ENCODE measurements at places on chromosomes 16 and 17. TPM values are rescaled to one million over a fixed set of nuclear protein-coding genes. Genes with fewer than 3 reads are reported as not detected.

DNA sequence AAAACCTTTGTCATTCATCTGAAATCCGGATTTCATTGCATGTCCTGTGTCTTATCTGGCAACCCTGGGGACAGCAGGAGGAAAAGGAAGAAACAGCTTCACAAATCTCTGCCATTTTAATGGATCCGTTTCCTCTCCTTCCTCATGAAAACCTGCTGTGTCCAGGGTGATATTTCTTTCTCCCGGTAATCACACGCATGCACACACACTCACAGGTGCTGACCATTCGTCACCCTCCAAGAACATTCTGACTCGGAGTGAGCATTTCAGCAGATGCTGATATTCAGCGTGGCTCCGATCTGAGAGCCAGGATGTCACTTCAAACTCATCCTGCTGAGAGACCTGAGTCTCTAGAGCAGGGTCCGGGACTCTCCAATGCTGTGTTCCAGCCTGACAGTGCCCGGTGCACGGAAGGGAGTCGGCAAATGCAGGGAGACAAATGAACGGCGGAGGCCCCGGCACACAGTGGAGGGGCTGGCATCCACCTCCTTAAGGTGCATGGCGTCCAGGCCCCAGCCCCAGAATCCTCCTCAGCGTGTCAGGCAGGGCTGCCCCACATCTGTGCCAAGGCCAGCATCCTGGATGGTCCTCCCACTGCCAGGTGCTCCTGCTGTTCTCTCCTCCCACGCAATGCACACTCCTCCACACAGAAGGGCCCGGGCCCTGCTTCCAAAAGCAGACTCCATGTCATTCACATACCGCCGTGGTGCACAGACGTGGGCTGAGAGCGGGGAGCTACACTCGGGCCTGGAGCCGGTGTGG, 70.7 kb downstream of the RBFOX3 start:
- DNase-seq: no peak

DNA sequence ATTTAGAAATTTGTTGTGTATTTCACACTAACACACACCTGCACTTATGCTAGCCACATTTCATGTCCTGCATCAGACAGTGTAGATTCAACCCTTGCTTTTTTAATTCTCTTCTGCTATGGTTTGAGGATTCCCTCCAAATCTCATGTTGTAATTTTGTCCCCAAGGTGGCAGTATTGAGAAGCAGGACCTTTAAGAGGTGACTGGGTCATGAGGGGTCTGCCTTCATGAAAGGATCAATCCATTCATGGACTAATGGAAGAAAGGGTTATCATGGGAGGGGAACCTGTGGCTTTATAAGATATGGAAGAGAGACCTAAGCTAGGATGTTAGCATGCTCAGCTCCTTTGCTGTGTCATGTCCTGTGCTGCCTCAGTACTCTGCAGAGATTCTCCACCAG, 1032.2 kb downstream of the CDH11 start:
- DNase-seq: no peak

- DNase-seq: no peak
Measured at GRCh38 chr17:65103896-65104295, 33.3 kb upstream of the RGS9 start.

GRCh38 chr16:13521356-13521755, 398.6 kb upstream of the ERCC4 start:
- no peak for DNase-seq

GRCh38 chr16:52227851-52228250, 319.1 kb downstream of the TOX3 start:
- DNase-seq: no peak

Gene IL34
- 5.4 TPM for total RNA-seq

Gene EPN3
- 4.9 TPM for total RNA-seq

Gene CSH2
- total RNA-seq: 0.47 TPM

Gene PYDC1
- total RNA-seq: not detected

Gene KRTAP1-5
- not detected for total RNA-seq

All from testis (tissue), 5 donors.